ENCODE measurements at places on chromosomes 2 and 18.

DNA sequence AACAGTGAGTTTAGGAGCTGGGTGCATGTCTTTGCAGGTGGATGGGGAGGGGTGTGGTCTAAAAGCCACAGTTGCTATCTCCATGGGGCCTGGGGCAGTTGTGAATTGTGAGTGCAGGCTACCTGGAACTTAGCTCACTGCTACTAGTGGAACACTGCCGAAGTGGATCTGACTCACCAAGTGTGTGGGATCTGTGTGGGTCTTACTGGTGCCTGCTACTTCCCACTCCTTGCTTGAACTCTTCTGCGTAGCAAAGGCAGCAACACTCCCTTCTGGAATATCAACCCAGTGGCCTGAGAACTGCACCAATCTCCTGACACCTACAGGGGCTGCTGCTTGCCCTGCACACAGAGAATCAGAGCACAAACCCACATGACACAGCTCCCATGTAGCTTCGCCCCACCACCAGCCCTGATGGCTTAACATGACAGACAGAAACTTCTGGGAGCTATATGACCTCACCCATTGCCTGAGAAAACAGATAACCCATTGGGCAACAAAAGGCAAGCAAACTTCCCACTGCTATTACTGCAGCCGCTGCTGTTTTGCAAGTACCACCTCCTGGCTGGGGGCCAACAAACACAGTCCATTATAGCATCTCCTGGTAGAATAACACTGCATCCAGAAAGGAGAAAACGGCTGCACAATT, 455.1 kb upstream of the DDX18 start:
- no peak for DNase-seq

DNA sequence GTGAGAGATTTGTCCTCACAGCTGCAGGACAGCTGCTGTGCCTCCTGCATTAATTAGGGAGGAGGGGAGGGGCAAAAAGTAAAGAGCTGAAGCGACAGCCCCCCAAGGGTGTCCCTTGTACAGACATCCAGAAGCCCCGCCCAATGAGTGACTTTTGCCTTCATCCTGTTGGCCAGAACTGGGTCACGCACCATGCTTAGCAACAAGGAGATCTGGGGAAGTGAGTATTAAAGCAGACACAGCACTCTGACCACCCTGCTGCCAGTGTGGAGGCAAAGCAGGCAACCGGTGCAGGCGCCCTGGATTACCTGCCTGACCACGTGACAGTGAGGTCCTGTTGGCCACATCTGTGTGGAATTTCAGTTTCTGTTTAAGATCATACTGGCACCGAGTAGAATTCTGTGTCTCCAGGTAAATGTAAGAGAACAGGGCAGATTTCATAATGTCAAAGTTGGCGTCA, 21.5 kb upstream of the BIN1 start:
- DNase-seq = no peak

DNA sequence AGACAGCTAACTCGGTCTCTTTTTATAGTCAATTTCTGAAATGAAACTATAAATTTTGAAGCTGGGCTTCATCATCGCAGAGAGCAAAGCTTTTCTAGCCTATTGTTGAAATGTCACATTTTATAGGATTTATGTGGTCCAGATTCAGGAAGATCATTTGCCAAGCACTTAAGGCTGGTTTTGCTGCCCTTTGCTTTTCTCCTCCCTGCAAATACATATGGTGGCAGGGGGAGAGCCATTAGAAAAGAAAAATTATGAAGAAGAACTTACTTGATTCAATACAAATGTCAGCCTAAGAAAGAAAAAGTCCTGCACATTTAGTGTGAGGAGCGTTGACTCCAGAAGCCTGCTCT, 206.9 kb upstream of the NRP2 start:
- no peak for DNase-seq

- DNase-seq = no peak
Observed at GRCh38 chr2:120674246-120675170, 61.2 kb upstream of the GLI2 start.

GRCh38 chr2:241118737-241119505, 16.8 kb upstream of the MTERF4 start:
- DNase-seq = no peak

- DNase-seq = no peak
Observed at GRCh38 chr2:43238176-43238575, 11.8 kb upstream of the ZFP36L2 start.

DNA sequence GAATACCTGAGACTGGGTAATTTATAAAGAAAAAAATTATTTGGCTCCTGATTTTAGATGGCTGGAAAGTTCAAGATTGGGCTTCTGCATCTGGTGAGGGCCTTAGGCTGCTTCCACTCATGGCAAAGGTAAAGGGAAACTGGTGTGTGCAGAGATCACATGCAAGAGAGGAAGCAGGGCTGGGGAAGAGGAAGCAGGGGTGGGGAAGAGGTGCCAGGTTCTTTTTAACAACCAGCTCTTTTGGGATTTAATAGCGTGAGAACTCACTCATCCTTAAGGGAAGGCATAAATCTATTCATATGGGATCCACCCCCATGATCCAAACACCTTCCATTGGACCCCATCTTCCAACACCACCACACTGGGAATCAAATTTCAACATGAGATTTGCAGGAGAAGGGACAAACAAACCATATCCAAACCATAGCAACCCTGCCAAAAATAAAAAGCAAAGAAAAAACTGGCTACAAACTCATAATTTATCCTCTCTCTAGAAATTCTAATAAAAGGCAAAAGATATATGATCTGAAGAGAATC, 30.4 kb downstream of the PRKRA start:
- DNase-seq = no peak

DNA sequence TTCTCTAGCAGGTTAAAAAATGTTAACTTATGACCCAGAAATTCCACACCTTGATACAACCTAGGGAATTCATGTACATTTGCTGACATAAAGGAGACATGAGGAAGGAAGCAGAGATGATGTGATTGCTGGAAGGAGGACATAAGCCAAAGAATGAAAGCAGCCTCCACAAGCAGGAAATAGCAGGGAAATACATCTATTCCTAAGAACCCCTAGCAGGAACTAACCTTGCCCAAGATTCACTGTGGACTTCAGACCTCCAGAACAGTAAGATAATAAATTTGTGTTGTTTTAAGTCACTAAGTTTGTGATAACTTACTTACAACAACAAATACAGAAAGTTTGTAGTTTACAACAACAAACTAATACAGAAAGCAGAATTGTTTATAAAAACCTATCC, 4.6 kb upstream of the DSG4 start:
- no peak for DNase-seq

DNA sequence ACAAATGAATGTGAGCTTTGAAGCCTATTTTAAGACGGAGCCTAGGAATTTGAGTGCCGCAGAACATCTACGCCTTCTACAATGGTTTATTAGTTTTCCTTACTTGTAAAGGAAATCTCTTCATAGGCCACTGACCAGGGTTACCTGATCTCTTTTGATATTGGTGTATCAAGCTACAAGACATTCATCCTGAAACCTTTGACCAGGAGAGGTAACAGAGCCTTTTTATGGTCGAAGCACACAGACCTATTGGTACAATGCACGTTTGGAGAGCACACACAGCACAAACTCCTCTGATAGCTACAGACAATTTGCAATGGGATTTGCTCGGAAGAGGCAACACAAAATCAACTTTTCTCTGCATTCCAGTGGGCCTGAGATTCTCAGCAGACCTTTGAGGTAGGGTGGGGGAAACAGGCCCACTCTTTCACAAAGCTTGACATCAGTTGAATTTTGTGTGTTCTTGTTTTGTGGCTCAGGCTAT, 12.8 kb downstream of the MYCN start:
- DNase-seq = no peak

- no peak for DNase-seq
Observed at GRCh38 chr2:41234093-41234492, 782.2 kb upstream of the SLC8A1 start.

- no peak for DNase-seq
Observed at GRCh38 chr2:28263690-28264089, 129.0 kb upstream of the FOSL2 start.

All from fibroblast of gingiva (primary cell).